ENCODE measurements at places on chromosomes 13 and 19.

GRCh38 chr19:18542941-18543813 is at the start of gene FKBP8:
Gene FKBP8 (minus strand): TSS chr19:18543573. CDS start chr19:18541970, 1,603 bp downstream.
- peak; percentile 71 for DNase-seq

GRCh38 chr19:15448778-15449619 is 757 bp downstream of the WIZ start:
- no peak for DNase-seq

- DNase-seq = no peak
Measured at GRCh38 chr13:100506154-100506553, 82.4 kb downstream of the GGACT start.

DNA sequence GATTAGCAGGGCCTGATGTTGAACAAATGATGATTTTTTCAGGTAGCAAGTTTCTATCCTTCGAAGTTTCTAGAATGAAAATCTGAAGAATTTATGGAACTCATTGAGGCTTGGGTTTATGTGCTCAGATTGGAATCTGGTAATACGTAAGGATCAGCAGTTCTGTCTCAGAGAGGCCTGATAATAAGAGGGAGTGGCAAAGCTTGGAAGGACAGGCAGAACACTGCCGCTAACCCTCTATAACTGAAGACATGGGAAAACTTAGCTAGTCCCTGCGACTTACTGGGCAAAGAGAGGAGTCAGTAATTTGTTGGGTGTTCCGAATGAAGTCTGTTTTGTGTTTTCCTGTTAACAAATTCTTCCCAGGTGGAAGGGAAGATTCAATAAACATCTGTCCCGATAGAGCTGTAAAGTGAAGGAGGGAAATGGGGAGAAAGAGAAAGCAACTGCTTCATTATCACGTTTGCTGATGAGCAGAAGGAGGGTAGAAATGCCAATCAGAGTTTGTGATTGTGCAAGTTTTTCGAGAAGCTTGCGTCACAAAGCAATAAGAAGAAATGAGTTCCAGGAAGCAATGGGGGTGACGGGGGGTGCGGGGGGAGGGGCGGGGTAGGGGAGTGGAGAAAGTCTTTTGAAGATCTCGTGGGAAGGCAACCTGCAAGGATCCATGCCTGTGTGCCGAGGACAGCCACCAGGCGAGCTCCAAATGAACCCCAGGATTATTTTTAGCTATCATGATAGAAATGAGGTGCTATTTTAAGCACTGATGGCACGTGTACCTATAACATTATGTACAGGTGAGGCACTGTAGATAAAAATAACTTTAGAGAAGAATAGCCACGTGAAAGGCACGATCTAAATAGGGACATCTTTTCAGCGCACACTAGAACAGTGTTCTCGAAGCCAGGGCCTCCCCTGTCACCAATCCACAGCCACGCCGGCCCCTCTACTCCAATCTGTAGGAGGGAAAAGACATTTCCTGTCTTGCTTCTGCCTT is 224.1 kb downstream of the FGF9 start:
- DNase-seq = no peak

DNA sequence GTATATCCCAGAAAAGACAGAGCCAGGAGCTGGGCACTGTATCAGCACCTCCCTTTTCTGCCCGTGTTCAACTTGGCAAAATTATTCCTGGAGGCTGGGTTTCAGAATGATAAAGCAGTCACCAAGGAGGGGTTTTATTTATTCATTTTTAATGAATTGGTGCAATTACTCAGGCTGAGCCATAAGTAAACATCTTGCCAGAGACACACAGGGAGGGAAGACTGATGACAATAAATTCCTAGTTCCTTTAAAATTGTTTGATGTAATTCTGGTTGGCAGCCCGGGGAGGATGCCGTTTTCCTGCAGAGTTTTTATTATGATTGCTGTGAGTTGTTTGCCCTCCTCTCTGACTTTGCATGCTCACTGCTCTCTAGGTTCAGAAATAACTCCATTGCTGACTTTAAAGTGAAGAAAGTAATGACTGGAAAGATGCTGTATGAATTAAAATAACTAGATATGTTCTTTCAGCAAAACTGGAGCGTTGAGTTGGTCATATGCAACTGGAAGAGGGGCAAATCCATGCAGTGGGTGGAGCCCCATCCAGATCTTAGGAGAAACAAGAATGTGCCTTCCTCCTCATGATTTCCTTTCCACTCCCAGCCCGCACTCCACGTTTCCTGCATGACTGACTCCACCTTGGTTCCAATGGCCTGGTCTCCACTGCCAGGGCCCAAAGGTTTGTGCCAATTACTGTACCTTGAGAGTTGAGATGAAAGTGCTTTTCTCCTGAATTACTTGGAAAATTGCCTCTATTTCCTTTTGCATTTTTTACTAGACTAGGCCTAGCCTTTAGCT is 182.1 kb downstream of the RFC3 start:
- DNase-seq = no peak

GRCh38 chr13:57375876-57376275 is 208.9 kb downstream of the PRR20E start:
- no peak for DNase-seq

DNA sequence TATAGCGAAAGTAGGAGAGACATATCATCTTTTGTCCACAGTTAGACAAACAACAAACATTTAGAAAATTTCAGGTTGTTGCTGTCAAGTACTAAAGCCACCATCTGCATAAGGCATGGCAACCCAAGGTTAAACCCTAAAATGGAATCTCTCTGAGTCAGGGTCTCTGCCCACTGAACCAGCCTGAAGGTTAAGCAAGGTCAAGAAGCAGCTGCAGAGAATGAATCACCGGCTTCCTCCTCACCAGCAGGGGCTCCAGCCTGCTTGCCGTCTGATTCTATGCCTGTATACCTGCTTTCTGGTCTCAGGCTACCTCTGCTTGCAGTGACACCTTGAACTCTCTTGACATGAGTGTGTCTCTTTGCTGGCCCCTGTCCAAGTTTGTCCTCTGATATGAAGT is 726.2 kb upstream of the SGCG start:
- no peak for DNase-seq
